Endothelial cell of umbilical vein (primary cell): ENCODE measurements at places on chromosomes 2 and 18. TPM values are rescaled to one million over a fixed set of nuclear protein-coding genes. Genes with fewer than 3 reads are reported as not detected.

CXCR1 gene
- total RNA-seq, result not detected in 2 replicates

DNA sequence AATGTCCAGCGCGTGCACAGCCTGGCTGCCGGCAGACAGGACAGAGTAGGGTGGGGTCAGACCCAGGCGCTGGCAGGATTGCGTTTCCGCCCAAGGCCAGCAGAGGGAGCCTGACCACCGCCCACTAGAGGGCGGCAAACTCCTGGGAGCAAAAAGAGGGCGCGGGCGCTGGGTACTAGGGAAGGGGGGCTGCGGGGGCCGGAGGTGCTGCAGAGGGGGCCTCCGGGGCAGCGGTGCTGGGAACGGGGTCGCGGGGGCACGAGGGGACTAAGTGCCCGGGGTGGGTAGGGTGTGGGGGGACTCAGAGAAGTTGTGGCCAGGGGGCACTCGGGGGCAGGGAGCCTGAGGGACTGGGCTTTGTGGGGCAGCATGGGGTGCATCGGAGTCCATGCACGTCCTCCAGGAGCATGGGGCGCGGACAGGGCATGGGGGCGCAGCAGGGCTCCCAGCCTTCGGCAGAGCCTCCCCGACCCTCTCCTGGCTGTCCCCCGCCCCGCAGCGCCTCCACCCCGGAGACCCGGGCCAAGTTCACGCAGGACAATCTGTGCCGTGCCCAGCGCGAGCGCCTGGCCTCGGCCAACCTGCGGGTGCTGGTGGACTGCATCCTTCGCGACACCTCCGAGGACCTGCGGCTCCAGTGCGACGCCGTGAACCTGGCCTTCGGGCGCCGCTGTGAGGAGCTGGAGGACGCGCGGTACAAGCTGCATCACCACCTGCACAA, 3.2 kb downstream of the TEKT4 start:
- DNase-seq, result peak; percentile 26

DNA sequence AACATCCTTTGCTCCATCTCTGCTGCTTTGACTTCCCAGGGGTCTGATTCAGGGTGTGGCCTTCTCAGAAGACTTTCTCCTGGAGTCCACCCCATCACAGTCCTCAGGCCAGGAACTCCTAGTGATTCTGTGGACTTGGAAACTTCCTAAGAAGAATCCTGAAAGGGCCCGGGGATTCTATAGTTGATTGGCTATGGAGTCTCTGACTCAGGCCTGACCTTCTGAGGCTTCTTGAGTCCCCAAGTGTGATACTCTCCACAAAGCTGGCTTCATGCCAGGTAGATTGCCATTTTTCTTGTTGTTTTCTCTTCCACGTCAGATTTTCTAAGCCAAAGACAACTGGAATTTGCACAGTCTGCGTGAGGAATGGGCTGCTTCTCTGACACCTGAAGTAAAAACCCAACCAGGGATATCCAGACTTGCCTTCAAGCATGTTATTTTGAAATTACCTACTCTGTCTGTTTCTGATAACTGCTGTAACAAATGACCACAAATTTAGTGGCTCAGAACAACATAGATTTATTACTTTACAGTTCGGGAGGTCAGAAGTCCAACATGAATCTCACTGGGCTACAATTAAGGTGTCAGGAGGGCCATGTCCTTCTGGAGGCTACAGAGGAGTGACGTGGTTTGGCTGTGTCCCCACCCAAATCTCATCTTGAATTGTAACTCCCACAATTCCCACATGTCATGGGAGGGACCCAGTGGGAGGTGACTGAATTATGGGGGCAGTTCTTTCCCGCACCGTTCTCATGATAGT, 69.3 kb downstream of the ALPK2 start:
- DNase-seq, result no peak

DNA sequence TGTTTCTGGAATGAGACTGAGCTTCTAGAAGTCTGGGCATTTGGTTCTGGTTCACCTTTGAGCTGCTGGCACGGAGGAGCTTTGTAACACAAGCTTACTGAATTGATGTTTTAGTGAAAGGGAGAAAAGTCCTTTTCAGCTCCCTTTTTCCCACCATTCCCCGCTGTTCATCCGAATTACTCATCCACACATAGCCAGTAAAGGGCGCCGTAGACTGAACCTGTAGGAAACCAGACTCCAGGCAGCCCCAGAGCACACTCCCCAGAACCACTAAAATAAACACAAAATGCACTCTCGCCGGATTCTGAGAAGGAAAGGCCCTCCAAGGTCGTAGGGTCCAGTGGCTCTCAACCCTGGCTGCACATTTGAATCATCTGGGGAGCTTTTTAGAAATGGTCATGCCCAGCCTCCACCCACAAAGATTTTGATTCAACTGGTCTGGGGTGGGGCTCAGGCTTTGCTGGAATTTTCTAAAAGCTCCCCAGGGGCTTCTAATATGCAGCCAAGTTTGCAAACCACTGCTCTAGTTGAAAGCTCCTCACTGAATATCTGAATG, 29.6 kb downstream of the TCF7L1 start:
- no peak for DNase-seq

GRCh38 chr2:78993518-78994148, 31.9 kb upstream of the REG3G start:
- no peak for DNase-seq

GRCh38 chr2:101463911-101464641, 10.8 kb downstream of the RFX8 start:
- peak; percentile 95 for DNase-seq

GRCh38 chr18:76679945-76680344, 142.4 kb upstream of the ZNF236 start:
- no peak for DNase-seq

- no peak for DNase-seq
Measured at GRCh38 chr18:36325846-36326245, 28.3 kb downstream of the FHOD3 start.

- DNase-seq, result no peak
Measured at GRCh38 chr2:134290358-134290757, 36.5 kb downstream of the MGAT5 start.
